ENCODE measurements at places on chromosomes 7 and 10.

GRCh38 chr10:13681095-13681494 lies 94.3 kb downstream of the PRPF18 start:
- DNase-seq = no peak

DNA sequence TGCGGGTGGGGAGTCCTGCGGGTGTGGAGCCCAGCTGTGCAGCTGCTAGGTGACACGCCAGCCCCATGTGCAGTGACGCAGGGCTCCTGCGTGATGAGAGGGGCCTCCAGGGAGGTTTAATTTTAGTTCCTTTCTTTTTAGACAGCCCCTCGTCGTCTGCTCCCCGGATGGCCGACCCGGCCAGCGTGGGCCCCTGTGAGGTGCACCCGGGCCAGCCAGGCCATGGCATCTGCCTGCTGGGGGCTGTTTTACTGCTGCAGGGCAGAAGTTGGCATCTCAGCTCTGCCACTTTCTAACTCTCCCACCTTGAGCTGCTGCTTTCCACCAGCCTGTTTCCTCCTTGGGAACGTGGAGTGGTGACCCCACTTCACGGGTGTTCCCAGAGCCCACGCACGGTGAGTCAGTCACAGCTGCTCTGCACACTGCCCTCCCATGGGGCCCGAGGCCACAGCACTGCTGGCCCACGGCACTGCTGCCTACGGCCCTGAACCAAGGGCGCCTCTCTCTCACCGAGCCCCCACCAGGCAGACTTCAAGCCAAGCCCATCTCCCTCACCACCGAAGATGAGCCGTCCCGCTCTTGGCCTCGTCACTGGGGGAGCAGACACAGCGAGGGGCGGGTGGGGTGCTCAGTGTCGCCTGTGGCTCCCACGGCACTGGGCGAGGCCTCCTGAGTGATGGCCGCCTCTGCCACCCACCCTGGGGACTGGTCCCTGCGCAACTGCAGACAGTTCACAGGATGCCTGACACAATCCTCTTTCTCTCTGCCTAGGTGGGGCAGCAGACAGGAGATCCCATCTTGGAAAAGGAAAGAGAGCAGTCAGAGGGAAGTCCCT lies 21.3 kb downstream of the CYP2W1 start:
- DNase-seq = no peak

DNA sequence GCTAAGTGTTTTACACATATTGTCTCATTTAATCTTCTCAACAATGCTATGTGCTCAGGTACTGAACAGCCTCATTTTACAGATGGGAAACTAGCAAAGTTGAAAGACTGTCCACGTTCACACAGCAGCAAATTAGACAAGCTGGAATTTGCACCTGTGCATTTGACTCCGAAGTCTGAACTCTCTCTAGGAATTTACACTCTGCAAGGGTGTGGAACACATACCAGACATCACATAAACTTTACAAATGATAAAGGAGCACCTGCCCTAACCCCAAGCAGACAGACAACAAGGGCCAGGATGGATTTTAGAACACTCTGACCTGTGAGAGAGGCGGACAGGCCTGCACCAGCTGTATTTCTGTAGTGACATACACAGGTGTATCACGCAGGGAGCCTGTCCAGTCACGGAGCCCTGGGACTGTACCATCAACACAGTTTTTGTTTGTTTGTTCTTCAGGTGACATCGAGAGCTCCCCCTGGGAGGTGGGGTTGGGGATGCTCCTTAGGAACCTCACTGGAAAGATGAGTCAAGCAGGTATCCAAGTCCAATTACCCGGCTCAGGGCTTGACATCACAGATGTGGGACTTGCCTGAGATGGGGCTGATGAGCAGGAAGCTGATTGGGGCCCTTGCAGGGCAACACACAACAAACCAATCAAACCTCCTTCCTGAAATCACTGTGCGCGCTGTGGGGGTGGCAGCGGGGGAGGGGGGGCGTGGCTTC lies 31.0 kb downstream of the MKI67 start:
- no peak for DNase-seq

- no peak for DNase-seq
These were observed 1.0 kb upstream of the NRP1 start for GRCh38 chr10:33335551-33335800.

GRCh38 chr10:101161494-101162299 lies 30.6 kb downstream of the TLX1 start:
- peak; percentile 25 for DNase-seq

Data from AG09309 (cell line).